Activated naive CD8-positive, alpha-beta T cell treated with anti-CD3 and anti-CD28 coated beads for 36 hours (primary cell): ENCODE measurements at places on chromosomes 12 and 14. TPM values are rescaled to one million over a fixed set of nuclear protein-coding genes. Genes with fewer than 3 reads are reported as not detected.

DNA sequence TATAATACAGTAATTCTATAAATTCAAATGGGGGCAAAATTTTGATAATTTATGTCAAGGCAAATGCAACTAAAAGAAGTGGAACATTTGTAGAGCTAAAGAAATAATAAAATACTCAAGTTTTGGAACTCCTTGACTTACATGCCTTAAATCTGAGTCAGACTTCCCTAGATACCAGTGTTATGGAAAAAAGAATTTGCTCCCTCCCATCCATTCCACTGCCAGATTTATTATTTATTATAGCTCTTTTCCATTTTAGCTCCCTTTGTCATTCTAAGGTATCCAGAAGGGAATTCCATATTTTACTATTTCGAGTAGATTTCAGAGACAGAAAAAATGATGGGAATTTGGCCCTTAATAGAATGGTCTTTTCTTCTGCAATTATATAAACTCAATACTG lies 44.0 kb downstream of the RHOJ start:
- no peak for DNase-seq

DNA sequence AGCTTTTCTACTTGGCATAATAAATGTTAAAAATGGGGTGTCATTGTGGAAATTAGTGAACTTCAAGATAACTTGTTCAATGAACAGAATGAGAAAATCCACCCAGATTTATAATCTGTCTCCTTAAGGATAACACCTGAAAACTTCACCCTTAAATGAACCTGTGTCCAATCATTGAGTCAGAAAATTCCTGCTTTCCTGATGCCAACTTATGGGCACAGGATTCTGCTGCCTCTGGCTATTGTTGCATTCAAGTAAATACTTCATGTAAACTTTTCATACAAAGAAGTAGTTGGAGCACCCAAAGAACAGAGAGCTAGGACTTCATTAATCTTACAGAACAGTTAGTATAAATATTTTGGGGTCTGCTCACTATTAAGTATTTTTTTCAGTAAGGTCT lies 98.9 kb upstream of the PLEKHA5 start:
- DNase-seq: no peak

The P2RX2 gene
- not detected for total RNA-seq

DNA sequence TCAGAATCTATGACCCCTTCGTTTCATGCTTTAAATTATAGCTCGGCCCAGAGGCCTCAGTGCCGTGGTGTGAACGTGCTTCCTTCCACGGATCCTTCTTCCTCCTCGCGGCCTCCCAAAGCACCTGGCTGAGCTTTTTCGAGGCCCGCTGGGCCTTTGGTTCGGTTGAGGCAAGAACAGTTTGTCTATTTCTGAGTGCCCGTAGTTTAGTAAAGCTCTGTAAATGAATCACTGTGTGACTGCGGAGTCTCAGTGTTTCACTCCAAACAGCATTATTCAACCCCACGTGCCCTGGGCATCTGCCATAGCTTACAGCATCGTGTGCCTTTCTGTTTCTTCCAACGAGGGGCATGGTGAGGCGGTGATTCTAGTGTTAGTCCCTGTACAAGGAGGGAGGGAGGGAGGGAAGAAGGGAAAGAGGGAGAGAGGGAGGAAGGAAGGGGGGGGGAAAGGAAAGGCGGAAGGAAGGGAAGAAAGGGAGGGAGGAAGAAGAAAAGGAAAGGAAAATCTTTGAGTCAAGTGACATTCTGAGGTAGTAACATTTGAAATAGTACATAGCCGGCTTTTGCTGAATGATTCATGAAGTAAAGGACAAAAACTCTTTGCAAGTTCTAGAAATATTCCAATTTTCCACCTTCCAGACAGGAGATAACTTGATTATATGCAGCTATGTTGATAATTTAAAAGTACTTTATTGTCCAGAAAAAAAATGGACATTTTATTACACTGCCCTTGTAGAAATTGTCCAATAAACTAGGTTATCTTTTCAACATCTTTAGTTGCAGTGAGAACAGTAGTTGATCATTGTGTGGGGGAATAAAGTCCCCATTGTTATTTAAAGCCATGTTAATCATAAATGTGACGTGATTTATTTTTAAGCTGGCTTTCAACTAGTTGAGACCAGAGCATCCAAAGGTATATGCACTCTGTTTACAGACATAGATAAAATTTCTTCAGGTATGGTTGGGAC lies 1.2 kb upstream of the TRIM9 start:
- peak; percentile 24 for DNase-seq

The MYRFL gene
- not detected for total RNA-seq

- no peak for DNase-seq
These were observed 105.1 kb downstream of the SINHCAF start for GRCh38 chr12:31220633-31221550.

DNA sequence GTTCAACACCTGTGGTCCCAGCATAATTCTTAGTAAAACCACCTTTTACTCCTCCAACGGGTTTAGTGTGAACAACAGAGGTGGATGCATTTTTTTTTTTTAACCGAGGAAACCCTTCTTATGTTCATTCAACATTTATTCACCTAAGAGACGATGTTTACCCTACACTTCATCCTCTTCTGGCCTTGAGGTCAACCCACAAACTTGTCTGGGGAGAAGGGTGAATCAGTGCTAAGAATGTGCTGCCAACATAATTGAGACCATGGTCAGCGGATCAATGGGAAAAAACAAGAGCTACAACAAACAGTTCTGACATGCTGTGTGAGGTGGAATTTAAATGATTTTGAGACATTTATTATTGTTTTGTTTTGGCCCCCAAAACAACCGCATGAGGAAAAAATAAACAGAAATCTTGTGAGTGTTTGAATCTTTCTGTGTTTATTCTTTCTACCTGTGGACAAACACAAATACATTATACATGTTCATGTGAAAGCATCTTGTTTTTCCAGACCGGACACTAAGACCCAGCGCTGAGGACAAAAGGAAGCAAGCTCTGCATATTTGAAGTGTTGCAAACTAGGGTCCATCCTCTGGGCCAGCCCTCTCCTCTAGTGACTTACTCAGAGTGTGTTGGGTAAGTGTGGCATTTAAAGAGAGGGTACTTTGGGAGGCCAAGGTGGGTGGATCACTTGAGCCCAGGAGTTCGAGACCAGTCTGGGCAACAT lies 5.1 kb upstream of the USP30 start:
- DNase-seq: no peak

DNA sequence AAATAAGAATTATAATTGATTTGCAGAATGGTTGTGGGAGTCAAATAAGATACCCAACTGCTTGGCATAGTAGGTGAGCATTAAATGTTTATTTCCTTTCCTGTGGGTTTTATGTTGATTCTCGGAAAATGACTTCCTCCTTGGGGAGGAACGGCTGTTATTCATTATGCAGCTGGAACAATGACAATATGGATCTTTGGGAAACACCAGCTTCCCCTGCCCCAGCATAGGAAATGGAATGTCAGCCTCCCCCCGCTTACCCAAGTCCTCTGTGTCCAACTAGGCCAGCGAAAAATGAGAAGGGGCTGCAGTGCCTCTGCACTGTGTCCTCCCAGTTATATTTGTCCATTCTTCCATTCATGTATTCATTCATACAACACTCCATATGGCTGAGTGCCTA lies 11.7 kb upstream of the CCDC177 start:
- no peak for DNase-seq

DNA sequence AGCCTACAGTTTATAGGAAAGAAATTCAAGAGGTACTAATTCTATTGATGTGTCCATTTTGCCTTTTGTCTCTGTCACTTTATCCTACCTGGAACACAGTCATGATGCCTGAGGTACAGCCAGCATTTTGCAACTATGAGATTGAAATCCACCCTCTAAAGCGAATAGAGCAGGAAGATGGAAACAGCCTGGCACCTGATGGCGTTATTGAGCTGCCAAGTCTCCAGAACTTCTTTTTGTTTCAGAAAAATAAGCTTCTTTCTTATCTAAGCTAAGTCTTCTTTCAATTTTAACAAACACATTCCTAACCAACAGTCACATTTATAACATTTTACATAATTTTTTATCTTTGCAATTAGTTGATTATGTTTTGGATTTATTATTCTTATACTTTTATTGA lies 182.1 kb downstream of the PAWR start:
- no peak for DNase-seq

GRCh38 chr12:54053003-54053750 lies 458 bp upstream of the HOXC4 start:
- no peak for DNase-seq

- DNase-seq: peak; percentile 13
These were observed 56.3 kb downstream of the PLXNC1 start for GRCh38 chr12:94204499-94205247.

GRCh38 chr12:103334466-103334865 lies 161.3 kb downstream of the C12orf42 start:
- DNase-seq: no peak

- DNase-seq: no peak
These were observed 31.6 kb upstream of the FICD start for GRCh38 chr12:108483213-108484059.

DNA sequence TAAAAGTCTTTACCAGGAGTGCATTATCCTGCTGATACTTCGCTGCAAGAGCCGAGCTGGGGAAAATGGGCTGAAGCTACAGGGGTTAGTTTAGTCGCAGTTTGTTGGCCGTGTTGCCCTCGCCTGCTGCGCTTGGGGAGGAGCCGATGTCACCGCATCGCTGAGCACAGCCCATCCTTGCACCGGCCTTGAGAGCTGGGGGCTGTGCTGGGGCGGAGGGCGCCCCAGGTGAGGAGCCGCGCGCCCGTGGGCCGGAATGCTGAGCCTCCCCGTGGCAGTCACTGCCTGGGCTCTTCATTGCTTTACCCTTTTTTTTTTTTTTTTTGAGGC lies 50.0 kb downstream of the ADGRD1 start:
- DNase-seq: no peak

DNA sequence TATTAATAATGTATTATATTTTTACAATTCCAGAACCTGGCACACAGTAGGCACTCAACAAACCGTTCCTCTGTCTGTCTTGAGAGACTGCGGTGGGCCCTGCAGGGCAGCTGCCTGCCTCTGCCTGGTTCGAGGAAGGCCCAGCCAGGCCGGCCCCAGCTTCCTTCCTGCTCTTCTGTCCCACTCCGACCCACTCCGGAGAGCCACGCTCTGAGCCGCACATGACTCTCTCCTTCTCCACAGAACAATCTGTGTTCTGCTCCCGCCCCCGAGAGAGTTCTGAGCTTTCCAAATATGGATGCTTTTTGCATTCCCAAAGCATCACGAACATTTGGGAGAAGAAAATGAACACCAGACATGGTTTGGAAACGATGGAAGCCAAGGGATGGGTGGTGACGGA lies 57.3 kb downstream of the TTC7B start:
- peak; percentile 16 for DNase-seq

- no peak for DNase-seq
These were observed 29.8 kb downstream of the LGMN start for GRCh38 chr14:92718664-92719063.

DNA sequence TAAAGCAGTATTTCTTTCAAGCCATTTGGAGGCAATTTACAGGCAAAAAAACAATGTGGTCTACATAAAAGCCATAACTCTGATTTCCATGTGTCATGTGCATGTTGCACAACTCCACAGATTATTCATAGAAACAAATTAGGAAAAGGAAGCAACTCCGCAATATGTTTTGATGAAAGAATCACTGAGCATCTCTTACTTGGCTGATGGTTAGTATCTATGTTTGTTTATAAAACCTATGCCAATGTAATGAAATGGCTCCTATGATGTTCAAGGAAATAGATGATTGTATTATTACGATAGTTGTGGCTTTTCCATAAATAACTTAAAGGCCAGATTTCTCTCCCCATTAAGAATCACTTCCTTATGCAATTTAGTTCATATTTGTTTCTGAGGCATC lies 373.7 kb downstream of the CCDC91 start:
- DNase-seq: no peak

DNA sequence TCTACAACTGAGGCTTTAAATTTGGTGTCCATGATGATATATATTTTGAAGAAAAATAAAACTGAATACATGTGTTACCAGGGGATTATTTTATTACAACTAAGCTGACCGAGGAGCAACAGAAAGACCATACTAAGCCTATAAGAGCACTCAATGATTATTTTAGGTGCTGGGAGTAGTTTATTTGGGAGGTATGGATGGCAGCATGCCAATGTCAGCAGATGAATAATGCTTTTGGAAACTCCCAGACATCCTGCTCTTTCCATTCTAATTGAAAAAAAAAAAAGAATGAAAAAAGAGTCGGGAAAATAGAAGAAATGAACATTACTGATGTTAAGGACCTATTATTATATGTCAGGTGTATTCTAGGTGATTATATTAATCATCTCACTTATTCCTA lies 441.2 kb downstream of the BTG1 start:
- DNase-seq: no peak

GRCh38 chr14:102571043-102571442 lies 21.4 kb upstream of the RCOR1 start:
- no peak for DNase-seq

GRCh38 chr14:73477618-73478266 lies 13.0 kb upstream of the RIOX1 start:
- no peak for DNase-seq

DNA sequence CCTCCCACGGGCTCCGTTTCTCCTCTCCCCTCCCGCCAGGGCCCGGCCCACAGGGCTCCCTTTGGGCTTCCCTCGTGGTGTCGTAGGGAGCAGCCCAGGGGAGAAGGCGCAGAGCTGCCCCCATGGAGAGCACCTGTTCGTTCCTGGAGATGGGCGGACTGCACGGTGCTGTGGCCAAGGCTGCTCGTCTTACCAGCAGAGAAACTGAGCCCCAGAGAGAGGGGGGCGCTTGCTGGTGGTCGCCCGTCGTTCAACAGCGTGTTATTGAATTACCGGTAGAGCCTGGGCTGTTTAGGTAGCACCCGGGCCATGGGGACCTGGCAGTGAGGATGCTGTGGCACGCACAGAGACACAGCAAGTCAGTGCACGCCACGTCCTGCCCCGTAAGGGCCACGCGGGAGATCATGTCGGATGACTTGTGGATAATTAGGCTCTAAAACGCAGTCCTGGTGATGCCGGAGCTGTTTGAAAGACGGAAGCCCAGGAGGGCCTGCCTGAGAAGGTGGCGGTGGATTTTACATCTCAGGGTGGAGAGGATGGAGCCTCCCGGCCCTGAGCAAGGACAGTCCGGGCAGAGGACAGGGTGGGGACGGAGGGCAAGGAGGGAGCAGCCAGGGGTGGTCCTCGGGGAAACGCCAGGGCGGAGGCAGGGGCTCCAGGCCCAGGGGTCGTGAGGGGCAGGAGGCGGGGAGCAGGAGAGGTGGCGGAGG lies 134.4 kb downstream of the ADGRD1 start:
- no peak for DNase-seq
